CD14-positive monocyte (primary cell): ENCODE measurements at places on chromosomes 6 and 20.

GRCh38 chr6:7566617-7567173 lies 23.3 kb upstream of the SNRNP48 start:
- DNase-seq: no peak

DNA sequence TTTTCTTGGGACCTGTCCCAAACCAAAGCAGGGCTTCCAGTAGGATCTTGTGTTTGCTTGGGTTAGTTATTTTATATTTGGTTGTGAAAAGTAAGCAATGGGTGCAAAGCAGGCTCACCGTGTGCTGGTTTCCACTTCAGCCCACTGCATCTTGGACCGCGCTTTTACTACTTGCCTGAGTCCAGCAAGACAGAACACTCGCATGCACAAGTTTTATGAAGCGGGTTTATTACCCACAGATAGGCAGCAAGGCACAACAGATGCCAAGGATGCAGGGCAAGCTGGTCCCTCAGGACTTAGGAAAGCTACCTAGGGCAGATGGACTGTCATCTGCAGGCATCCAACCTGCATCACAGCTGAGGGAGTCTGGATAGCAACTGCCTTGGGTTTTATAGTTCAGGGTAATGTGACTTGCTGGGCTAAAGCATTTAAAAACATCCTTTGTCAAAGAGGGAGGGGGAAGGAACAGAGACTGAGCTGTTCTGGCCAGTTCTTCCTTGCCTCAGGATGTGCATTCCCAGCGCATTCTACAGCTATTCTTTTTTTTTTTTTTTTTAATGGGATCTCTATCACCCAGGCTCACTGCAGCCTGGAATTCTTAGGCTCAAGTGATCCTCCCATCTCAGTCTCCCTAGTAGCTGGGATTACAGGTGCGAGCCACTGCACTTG lies 18.5 kb downstream of the CITED2 start:
- no peak for DNase-seq

DNA sequence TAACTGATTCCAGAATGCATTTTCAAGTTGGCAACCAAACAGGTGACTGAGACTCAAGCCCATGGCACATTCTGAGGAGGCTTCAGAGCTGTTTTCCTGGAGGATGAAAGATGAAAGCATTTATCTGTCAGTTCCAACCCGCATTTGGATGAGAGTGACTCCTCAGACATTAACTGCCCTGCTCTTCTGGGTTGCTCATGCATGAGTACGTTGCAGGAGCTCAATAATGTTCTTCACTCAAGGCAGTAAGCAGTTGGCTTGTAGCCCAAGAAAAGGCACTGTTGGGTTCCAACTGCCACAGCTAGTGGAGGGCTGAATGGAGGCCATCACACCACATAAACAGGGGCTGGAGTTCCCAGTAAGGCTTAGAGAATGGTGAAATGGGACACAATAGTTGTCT lies 155.3 kb downstream of the FUT9 start:
- DNase-seq: no peak

- DNase-seq: no peak
Measured at GRCh38 chr6:30513451-30513850, 24.1 kb downstream of the HLA-E start.

- DNase-seq: peak; percentile 24
Measured at GRCh38 chr6:20126789-20127653, 85.2 kb downstream of the MBOAT1 start.

- no peak for DNase-seq
Measured at GRCh38 chr6:67870321-67870720, 764.8 kb upstream of the ADGRB3 start.

GRCh38 chr20:39850821-39851330 lies 838.2 kb downstream of the MAFB start:
- no peak for DNase-seq

GRCh38 chr6:32190054-32190851 lies at the start of gene PBX2:
Gene PBX2 (minus strand): TSS chr6:32190202. CDS start chr6:32189915, 287 bp downstream.
- peak; percentile 91 for DNase-seq

- no peak for DNase-seq
Measured at GRCh38 chr6:138159246-138159645, 2.5 kb upstream of the ARFGEF3 start.

- DNase-seq: no peak
Measured at GRCh38 chr20:25274481-25274880, 26.6 kb downstream of the PYGB start.

GRCh38 chr6:35036828-35037663 lies 104.1 kb downstream of the TCP11 start:
- DNase-seq: no peak

GRCh38 chr20:57473246-57474048 lies 51.5 kb downstream of the CTCFL start:
- peak; percentile 71 for DNase-seq

- no peak for DNase-seq
Measured at GRCh38 chr6:41422161-41422560, 86.8 kb downstream of the NCR2 start.

DNA sequence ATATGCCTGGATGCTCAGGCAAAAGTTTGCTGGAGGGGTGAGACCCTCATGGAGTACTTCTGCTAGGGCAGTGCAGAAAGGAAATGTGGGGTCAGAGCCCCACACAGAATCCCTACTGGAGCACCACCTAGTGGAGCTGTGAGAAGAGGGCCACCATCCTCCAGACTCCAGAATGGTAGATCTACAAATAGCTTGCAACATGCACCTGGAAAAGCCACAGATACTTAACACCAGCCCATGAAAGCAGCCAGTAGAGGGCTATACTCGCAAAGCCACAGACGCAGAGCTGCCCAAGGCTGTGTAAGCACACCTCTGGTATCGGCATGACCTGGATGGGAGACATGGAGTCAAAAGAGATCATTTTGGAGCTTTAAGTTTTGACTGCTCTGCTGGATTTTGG lies 60.7 kb upstream of the GJE1 start:
- DNase-seq: no peak

- no peak for DNase-seq
Measured at GRCh38 chr6:15416932-15417509, 171.2 kb downstream of the JARID2 start.

GRCh38 chr20:16132036-16132798 lies 441.0 kb downstream of the KIF16B start:
- DNase-seq: no peak

- DNase-seq: no peak
Measured at GRCh38 chr6:167738386-167738785, 88.3 kb upstream of the AFDN start.

- no peak for DNase-seq
Measured at GRCh38 chr20:41862476-41862875, 244.3 kb upstream of the CHD6 start.

DNA sequence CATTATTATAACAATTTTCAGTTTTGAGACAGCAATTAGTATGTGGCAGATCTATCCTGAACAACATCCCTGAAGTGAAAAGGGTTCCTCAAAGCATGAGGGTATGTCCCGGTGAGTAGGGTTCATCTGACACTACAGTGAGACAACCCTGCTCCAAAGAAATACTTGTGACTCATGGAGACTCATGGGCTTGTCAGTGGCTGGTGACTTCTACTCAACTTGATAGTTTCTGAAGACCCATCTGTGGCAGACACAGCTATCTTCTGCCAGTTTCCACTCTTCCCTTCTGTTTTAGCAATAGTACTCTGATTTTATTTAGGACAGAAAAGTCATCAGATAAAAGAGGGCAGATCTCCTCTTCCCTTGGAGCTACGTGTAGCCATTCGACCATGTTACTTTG lies 41.4 kb downstream of the MAP3K7 start:
- DNase-seq: peak; percentile 18

DNA sequence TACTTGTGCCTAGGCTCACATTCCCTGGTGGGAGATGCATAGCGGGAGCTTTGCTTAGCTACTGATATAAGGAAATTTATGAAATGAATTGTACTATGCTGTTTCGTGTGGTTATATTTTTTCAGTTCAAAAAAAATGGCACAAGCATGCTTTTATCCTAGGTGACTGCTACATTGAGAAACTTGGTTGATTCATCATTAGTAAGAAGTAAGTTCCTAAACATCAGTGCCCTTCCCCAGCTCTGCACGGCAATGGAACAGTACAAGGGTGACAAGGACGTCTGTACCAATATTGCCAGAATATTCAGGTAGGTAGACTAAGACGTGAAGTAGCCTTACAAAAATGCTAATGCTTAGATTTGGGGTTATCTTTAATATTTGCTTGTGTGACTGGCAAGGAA lies 79.7 kb downstream of the ARMC2 start:
- no peak for DNase-seq

- DNase-seq: peak; percentile 13
Measured at GRCh38 chr6:136312975-136313374, 23.3 kb upstream of the BCLAF1 start.

GRCh38 chr6:170038251-170038650 lies 252.6 kb downstream of the DLL1 start:
- no peak for DNase-seq

DNA sequence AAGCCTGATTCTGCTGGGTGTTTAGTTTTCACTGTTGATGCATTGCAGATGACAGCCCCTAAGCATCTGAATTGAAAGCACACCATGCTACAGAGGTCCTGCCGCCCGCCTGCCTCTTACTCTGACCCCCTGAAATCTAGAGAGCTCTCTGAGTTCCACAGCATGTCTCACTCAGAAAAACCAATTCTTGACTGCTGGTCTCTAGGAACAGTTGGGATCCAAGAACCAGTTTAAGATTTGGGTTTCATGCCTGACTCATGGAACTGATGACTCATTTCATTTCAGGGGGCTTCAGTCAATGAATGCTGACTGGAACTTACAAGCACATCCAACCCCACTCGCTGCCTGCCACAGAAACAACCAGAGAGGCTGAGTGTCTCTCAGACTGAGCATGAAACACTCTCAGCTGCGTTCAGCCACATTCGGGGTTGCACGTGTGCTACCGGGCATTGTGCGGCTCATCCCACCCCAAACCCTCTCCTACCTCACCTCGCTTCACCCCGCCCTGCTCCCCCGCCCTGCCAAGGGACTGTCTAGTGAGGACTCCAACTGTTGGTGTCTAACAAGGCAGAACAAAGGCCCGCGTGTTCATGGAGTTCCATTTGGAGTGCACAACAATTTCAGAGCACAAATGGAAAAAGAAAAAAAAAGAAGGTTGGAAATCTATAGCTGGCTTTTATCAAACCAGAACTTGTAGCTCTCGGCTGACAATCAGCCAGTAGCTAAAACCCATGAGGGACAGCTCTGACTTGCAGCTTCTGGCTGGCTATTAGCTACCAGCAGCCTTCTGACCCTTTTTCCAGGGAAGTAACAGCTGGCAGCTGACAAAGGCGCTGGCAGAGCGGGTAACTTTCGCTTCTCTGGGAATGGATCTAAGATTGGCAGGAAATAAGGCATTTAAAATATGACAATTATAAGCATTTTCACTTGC lies 20.0 kb upstream of the TRAF3IP2 start:
- DNase-seq: no peak
